ENCODE measurements at places on chromosomes 7 and 10. TPM values are rescaled to one million over a fixed set of nuclear protein-coding genes. Genes with fewer than 3 reads are reported as not detected.

The PANK1 gene
- total RNA-seq: 2.3 TPM

The SEMA3A gene
- 5.0 TPM for total RNA-seq

The TRPV6 gene
- not detected for total RNA-seq

The FAM131B gene
- total RNA-seq: 0.54 TPM

The NAT16 gene
- not detected for total RNA-seq

The TWIST1 gene
- total RNA-seq: not detected

The KIAA1549 gene
- total RNA-seq: 3.8 TPM

The TUBB8 gene
- 0.13 TPM for total RNA-seq

The SCART1 gene
- 0.25 TPM for total RNA-seq

The GRM3 gene
- not detected for total RNA-seq

The RBP3 gene
- not detected for total RNA-seq

The ADCK2 gene
- total RNA-seq: 25.5 TPM

The NPC1L1 gene
- not detected for total RNA-seq

The GPR26 gene
- not detected for total RNA-seq

The CACUL1 gene
- 14.0 TPM for total RNA-seq
